ENCODE measurements at places on chromosomes 7 and 10.

DNA sequence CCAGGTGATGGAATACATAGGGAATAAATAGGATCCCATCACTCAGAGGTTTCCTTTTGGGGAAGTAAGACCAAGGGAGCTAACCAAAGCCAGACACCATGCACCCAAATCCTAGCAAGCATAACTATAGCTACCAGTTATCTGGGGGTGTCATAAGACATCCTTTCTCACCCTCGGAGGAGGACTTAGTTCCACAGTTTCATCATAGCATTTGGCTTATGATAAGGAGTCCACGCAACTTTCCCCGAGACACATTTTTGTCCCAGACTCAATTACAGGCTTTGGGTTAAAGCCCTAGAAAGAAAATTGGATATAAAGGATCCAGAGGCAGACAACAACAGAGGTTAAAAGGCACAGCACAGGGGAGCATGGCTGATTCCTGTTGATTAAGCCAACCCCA is 442.9 kb downstream of the HTR7 start:
- DNase-seq: no peak

DNA sequence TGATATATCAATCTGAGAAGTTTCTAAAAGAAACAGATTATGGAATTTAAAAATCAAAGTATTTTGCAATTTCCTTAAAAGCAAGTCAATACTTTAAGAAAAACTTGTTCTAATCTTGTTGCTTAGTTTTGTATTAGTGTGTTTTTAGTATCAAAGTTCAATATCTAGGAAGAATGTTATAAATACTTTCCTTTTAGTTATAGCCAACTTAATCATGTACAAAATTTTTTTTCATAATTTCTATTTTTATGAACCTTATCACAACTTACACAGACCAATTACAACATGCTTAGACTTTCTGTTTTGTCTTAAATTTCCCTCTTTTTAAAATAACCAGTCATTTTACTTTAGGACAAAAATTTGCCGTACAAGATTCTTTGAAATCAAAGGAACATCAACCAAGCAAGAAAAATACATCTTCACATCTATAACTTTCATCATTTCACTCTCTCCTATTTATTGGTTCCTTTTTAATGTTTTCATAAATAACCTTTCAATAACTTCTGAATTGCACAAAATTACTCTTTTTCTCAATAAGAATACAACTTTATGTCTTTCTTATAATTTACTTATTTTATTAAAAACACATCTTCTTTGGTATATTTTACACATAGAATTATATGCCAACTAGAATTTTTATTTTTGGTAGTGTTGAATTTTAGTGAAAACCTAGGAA is 308.2 kb upstream of the GLI3 start:
- no peak for DNase-seq

- DNase-seq: no peak
These were observed 220.9 kb upstream of the MKLN1 start for GRCh38 chr7:131106681-131107336.

- no peak for DNase-seq
These were observed 64.4 kb downstream of the VSTM4 start for GRCh38 chr10:49050906-49051305.

DNA sequence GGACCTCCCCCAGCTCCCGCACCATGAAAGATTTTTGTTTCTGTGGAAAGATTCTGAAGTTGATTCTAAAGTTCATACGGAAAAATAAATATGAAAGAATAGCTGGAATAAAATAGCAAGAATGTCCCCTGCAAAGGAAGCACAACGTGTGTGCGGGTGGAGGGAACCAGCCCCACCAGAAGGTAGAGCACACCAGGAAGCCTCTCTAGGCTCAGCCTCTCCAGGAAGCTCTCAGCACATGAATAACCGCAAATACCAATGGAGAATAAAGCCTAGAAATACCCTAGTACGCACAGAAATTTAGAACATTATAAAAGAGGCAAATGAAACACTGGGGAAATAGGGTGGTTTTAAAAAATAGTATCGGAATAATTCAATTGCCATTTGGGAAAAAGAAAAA is 24.6 kb upstream of the FAM170B start:
- peak; percentile 11 for DNase-seq

DNA sequence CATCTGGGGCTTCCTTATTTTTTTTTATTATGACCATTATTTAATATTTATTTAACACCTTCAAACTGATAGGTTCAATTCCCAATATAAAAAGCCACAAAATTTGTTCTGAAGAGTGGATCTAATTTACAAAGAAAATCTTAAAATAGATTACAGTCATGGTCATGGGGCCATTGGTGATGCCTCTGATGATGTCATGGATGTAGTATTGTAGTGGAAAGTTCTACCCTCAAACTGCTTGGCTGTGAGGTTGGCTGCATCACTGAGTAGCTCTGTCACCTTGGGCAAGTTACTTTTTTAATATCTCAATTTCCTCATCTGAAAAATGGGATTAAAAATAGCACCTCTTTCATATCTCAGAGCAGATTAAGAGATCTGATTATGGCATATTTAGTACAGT is 128.5 kb downstream of the DKK1 start:
- no peak for DNase-seq

DNA sequence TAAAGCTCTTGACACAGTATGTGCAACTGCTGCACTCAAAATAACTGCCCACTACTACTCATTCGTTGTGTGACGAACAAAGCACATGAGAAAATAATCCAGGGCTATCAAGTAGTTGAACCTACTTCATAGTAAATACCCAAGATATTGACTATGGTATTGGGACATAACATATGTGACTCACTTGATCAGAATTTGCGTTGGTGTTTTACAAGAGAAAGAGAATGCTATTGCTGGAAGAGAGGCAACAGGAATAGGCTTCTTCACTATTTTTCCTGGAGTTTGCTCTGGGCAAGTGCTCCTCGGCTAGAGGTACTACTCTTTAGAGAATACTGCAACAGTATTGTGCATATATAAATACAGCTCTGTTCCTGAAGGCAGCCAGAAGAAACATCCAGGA is 2.5 kb downstream of the DGKB start:
- DNase-seq: no peak

DNA sequence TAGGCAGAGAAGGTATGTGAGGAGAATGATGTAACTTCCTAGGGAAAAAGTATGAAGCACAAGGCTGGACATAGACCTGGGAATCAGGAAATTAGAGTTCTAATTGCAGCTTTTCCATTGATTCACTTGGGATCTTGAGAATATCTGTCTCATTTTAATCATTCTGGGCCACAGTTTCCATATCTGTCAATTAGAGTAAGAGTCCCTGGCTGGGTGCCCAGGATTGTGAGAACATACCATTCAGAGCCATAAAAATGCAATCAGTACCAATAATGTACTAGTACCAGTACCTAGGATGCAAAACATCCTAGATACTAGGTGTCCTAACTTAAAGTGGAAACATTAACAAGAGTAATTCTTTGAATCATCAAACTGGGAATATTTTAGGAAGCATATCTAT is 29.6 kb downstream of the CAV1 start:
- DNase-seq: no peak

GRCh38 chr7:29627631-29628030 is 64.0 kb downstream of the PRR15 start:
- no peak for DNase-seq

DNA sequence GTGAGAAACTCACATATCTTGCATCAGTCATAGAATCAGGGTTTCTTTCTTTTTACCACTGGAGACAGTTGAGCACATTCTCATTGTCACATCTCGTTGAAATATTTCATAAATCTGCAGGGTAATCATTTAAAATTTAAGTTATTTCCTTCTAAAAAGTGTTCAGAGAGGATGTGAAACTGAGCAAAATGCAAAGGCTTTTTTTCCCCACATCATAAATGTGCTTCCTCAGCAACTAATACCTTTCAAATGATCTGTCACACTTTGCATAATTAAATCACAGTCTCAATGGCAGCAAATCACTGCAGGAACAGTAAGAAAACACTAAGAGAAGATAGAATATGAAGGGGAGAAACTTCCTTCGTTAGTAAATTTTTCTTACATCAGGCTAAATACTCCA is 187.5 kb downstream of the EVX1 start:
- DNase-seq: no peak

DNA sequence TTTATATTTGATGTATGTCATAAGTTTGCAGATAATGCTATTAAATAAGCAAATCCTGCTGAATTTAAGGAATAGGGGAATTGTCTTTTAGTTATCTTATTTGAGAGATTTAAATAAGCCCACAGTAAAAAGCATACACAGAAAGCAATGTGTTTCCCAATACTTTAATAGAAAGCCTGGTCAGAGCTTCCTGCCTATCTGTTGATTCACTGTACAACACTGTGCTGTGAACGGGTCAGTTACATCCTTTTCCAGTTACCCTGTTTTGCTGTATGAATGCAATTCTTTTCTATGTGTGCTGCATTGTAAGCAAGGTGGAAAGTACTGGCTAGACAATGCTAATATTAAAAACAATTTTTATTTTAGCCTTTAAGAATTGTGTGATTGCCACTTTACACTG is 81.2 kb downstream of the ANKRD7 start:
- DNase-seq: no peak

DNA sequence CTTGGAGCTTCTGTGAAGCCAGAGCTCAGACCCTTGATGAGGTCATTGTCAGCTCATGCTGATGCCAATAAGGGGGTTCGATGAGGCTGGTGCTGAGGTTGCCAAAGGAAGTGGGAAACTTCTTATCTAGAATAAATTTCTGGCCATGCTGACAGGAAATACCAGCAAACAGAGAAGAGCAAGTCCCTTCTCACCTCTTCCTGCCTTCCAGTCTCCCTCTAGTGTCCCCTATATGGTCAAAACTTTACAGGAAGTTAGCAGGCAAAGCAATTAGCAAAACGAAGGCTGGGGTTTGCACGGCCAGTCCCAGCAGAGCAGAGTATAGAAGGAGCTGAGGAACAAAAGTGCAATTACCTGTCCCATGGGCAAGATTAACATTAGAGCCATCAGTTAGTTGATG is 15.1 kb upstream of the NEUROG3 start:
- DNase-seq: peak; percentile 36

DNA sequence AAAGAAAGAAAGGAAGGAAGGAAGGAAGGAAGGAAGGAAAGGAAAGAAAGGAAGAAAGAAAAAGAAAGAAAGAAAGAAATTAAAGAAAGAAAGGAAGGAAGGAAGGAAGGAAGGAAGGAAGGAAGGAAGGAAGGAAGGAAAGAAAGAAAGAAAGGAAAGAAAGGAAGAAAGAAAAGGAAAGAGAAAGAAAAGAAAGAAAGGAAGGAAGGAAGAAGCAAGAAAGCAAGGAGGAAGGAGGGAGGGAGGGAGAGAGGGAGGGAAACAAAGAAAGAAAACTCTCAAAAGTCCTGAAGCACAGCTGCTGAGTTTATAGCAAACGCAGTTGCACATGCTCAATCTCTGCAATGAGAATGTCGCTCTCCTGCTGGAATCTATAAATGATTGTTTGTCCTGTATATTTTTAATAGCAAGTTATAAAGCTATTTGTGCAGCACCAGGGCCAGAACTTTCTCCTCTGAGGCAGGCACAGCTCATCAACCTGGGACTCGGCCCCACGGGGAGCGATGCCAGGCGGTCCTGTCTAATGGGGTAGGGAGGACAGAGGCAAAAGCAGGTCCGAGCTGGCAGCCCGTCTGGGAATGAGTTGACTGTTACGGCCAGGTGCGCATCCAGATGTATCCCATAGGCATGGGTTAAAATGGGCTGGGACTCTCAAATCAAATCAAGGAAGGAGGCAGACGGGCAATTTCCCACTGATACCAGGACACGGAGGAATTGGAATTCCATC is 118.0 kb upstream of the PFKP start:
- no peak for DNase-seq

GRCh38 chr7:117412946-117413559 is 14.2 kb downstream of the ASZ1 start:
- DNase-seq: no peak

- peak; percentile 69 for DNase-seq
These were observed 128.6 kb downstream of the OAT start for GRCh38 chr10:124289851-124290795.

GRCh38 chr7:47408675-47409074 is 173.2 kb downstream of the TNS3 start:
- no peak for DNase-seq

- no peak for DNase-seq
These were observed 201.8 kb downstream of the XPNPEP1 start for GRCh38 chr10:109721453-109722064.

GRCh38 chr7:100568176-100568895 is 5.4 kb downstream of the SAP25 start:
- DNase-seq: no peak

- no peak for DNase-seq
These were observed 208.3 kb downstream of the DNAJB6 start for GRCh38 chr7:157544980-157545680.

GRCh38 chr10:44849936-44850335 is 61.2 kb upstream of the TMEM72 start:
- DNase-seq: no peak

DNA sequence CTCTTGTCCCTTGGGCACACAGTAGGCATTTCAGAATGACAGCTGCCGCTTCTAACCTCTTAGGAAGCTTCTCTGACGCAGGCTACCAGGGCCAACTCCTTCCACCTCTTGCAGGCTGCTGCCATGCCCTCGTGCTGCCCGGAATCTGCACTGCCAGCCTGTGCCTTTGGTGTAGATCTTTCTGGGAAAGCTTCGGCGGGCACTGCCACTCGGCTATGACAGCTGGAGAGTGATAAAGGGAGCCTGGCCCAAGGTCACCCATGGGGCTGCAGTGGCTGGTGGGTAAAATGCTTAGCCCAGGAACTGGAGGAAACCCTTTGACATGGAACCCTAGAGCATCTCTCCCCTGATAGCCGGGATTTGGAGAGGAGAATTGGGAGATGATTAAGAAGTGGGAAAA is 78.0 kb upstream of the C1QL3 start:
- DNase-seq: no peak

GRCh38 chr10:90834326-90834725 is 23.5 kb downstream of the HTR7 start:
- DNase-seq: no peak

- no peak for DNase-seq
These were observed 150.9 kb upstream of the KLF6 start for GRCh38 chr10:3935933-3936359.

DNA sequence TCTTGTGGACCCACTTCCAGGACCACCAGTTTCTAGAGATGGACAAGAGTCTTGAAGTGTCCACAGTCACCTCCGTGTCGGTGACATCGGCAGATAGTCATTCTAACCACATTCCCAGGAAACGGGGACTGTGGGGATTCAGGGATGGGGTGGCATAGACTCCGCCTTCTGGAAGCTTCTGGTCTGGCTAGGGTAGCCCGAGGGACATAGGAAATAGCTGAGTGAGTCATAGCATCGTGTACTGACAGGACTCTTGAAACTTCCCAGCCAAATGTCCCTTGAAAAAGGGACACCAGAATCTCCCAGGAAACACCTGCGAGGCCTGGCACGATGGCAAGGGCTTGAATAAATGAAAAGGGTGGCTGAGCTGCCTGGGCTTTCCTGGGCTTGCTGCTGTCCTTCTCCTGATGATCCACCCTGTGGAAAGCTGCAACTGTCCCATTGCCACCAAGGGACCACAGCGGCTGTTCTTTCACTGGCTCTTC is 84.1 kb upstream of the LRRC4 start:
- DNase-seq: no peak

DNA sequence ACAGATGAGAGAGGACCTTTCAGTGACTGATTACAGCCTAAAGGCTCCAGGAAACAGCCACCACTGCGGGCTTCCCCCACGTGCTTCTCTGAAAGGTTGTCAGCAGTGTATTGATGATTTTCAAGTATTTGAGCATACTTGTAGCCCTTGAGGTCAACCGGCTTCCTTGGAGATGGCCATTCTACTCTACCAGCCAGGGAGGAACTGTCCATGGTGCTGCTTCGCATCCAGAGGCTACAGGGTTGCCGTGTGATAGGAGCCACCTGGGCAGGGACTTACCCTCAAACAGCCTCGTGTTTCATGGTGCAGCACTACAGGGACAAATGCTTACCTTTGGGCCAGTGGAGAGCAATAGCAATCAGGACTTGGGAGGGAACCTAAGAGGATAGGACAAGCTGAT is 179.5 kb downstream of the DPP6 start:
- no peak for DNase-seq

Data from osteocyte (in vitro differentiated cells).